ENCODE measurements at places on chromosomes 11 and 22.

GRCh38 chr11:120869097-120869496, 154.8 kb upstream of the TBCEL start:
- DNase-seq, result no peak

- no peak for DNase-seq
Observed at GRCh38 chr11:72657411-72658100, 16.7 kb downstream of the PDE2A start.

GRCh38 chr11:130168105-130168504, 8.5 kb downstream of the ST14 start:
- DNase-seq, result no peak

GRCh38 chr11:119111361-119111925, 4.3 kb downstream of the C2CD2L start:
- no peak for DNase-seq

- no peak for DNase-seq
Observed at GRCh38 chr11:29801561-29801960, 215.3 kb downstream of the KCNA4 start.

DNA sequence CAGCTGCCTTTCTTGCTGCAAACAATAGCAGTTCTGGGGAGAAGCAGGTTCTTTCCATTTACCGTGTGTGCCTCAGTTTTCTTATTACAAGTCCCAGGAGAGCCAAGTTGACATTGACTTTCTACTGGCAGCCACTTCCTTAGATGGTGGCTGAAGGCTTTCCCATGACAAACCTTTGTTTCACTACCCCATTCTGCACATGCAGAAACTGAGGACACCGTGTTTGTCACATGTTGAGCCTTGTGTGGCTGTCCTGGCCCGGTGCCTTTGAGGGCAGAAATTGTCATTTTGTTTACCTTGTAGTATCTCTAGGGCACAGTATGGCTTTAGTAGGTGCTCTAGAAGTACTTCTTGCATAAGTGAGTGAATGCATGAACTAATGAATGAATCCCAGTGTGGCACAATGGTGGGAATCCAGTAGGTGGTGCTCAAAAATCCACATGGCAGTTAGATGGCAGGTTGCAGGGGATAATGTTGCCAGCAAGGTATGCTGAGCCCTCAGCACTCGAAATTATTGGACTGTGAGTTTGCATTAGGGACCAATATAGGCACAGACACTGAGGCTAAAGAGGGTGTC, 101.6 kb downstream of the CSNK2A3 start:
- DNase-seq, result no peak

DNA sequence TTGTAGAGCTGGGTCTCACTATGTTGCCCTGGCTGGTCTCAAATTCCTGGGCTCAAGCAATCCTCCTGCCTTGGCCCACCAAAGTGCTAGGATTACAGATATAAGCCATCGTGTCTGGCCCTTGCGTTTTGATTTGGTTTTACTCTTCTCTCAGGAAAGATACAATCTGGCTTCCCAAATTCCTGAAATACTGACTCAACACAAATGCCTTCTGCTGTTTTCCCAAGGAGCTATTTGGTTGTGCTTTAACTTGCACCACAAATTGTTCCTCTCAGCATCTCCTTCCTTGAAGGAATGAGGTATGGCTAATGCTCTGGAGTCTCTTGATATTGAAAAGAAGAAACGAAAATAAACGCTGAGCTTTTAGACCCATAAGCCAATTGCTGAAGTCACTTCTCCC, 110.0 kb upstream of the PAX6 start:
- DNase-seq, result no peak

DNA sequence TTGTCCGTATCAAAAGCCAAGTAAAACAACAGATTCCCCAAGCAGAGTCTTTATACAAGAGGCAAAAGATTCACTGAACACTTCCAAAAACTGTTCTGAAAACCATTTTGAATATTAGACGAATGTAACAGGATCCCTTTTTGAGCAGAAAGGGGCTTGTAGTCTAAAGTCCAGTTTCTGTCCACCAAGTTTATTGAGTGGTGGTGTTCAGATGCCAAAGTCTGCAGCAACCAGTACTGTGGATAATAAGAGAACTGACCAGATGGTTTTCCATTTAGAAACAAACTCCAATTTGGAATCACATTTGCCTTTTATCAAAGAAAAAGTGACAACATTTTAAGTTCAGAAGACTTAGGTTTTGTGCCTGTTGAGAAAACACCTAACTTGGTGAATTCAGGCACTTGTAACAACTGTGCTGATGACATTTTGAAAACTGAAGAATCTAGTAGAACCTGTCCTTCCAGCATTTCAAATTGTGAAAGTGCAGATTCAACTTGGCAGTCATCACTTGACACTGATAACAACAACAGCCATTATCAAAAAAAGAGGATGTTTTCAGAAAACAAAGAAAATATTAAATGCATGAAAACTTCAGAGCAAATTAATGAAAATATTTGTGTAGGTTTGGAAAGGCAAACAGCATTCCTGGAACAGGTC, 217.1 kb downstream of the CSNK2A3 start:
- DNase-seq, result no peak

All from D721Med (cell line).